H9 (cell line): ENCODE measurements at places on chromosomes 7 and 10. TPM values are rescaled to one million over a fixed set of nuclear protein-coding genes. Genes with fewer than 3 reads are reported as not detected.

- no peak for DNase-seq
These were observed 326.2 kb downstream of the RNLS start for GRCh38 chr10:88256886-88257285.

The OR2F2 gene
- total RNA-seq: not detected in 2 replicates

GRCh38 chr10:113222207-113222606 is 272.2 kb downstream of the TCF7L2 start:
- no peak for DNase-seq

- DNase-seq: no peak
These were observed 197.6 kb downstream of the WDR37 start for GRCh38 chr10:1253523-1254353.

GRCh38 chr7:12397671-12398070 is 6.0 kb downstream of the VWDE start:
- no peak for DNase-seq

- DNase-seq: no peak
These were observed 47.3 kb downstream of the PIP4K2A start for GRCh38 chr10:22667093-22667480.

DNA sequence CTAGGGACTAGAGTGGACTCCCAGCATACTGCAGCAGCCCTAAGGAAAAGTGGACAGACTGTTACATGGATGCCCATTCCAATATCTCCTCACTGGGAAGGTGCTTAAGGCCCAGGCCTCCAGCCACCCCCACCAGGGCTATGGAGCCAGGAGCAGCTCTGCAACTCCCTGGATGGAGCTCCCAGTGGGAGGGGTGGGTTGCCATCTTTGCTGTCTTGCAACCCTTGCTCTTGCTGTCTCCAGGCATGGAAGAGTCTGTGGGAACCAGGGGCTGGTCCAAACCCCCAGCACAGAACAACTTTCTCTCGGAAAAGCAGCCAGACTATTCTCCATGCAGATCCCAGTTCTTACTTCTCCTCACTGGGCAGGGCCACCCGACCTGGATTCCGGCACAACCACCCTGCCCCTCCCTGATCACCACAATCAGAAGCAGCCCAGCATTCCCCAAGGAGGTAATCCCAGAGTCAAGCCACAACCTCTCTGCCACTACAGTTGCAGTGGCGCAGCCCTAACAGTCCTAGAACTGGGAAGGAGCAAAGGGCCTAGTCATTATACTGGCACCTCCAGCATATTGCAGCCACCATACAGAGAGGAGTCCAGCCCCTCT is 41.8 kb upstream of the ZNF488 start:
- DNase-seq: peak; percentile 12

GRCh38 chr7:55050281-55050680 is 31.5 kb downstream of the EGFR start:
- no peak for DNase-seq

- DNase-seq: no peak
These were observed 165.7 kb upstream of the AHR start for GRCh38 chr7:17132726-17133125.

The POLR2J2 gene
- total RNA-seq: 2.6 and 3.6 TPM in 2 replicates

- no peak for DNase-seq
These were observed 133.6 kb downstream of the PPP1R9A start for GRCh38 chr7:95041031-95041430.

The PHKG1 gene
- 0.42 and 0.64 TPM in 2 replicates for total RNA-seq

GRCh38 chr7:95342642-95343307 is 18.4 kb upstream of the PON1 start:
- peak; percentile 53 for DNase-seq

DNA sequence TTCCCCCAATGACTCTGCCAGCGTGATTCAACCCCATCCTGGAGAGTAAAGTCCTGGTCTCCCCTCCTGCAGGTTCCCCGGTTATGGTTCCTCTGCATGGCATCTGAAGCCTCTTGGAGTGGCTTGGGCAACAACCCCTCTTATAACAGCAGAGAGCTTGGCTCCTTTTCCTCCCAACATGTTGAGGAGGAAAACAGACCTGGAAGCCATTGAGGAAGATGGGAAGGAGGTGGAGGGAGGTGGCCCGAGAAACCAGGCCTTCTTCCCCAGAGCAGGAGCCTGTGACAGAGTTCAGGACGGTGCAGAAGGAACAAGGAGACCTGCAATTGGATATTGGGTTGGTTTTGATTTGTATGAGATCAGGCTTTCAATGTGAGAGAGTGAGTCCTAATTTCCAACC is 184.0 kb upstream of the ADCY1 start:
- no peak for DNase-seq

GRCh38 chr10:2117641-2118040 is 380.3 kb upstream of the ADARB2 start:
- DNase-seq: no peak

GRCh38 chr7:68619526-68619925 is 978.7 kb upstream of the AUTS2 start:
- no peak for DNase-seq

GRCh38 chr10:35783305-35783838 is 141.3 kb upstream of the FZD8 start:
- no peak for DNase-seq

The GDF2 gene
- total RNA-seq: not detected in 2 replicates

DNA sequence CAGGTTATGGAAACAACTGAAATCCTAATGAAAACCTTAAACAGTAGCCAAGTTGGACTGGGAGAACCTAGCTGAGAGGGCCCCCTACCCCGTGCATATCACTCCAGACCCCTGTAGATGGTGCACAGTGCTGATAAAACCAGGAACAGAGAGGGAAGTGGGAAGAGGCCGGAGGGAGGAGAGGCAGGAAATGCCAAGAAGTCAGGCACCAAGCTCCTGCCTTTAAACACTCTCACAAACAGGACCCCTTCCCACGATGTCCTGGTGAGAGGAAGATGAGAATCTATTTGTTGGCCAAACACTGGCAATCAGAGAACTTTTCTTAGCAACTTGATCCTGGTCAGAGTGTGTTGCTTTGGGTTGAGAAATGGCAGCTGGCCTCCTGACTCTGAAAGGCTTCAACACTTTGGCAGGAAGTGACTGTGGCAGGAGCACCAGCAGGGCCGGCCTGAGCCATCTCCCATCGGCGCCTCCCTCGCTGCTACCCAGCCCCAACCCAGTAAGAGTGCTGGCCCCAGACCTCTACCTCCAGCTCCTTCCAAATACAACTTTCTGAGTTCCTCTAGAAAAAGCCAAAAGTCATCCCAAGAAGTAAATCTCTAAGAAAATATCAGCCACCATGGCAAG is 39.5 kb downstream of the GSDME start:
- no peak for DNase-seq

DNA sequence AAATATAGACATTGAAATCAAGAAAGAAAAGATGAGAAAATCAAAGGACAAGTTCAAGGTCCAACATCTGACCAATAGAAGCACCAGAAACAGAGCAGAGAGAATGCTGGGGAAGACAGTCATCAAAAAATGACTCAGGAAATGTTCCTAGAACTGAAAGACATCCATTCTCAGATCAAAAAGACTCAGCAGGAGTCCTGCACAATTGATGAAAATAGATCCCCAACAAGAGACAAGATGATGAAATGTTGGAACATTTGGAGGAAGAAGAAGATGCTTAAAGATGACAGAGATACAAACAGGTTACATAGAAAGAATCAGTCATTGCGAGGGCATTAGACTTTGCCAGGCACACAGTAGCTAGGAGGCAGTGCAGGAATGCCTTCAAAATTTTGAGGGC is 30.0 kb upstream of the EIF5AL1 start:
- peak; percentile 2 for DNase-seq

GRCh38 chr7:144780071-144780608 is 55.7 kb downstream of the TPK1 start:
- no peak for DNase-seq

DNA sequence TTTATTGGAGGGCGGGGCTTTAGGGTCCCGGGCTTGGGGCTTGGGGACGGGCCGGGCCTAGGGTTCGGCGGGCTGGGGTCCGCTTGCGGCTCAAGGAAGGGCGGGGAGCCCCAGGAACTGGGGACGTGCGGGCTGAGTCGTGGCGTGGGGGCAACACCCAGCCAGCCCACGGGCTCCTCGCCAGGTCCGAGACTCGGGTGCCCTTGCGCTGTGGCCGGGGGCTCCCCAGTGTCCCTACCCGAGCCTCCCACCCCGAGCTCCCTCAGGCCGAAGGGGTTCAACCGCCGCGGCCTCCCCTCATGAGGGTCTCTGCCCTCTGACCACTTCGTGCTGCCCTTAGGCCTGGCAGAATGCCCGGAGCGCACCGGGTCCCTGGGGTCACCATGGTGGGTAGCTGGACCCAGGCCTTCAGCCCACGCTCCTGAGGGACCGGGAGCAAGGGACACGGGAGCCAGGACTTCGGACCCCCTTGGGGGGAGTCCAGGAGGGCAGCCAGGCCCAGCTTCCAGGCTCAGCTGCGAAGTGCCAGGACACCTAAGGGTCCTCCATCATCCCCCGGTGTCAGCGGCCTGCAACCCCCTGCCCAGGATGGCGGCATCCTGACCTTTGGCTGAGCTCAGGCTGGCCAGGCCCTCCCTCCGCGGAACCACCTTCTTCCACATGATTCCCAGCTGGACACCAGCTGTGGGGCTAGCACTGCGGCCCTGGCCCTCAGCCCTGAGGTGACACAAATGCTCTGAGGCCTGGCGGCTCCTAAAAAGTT is 524 bp upstream of the FUOM start:
- DNase-seq: no peak

- no peak for DNase-seq
These were observed 105.7 kb downstream of the CCNY start for GRCh38 chr10:35442028-35442427.

The CDK14 gene
- 23.9 and 24.9 TPM in 2 replicates for total RNA-seq

The CUBN gene
- total RNA-seq: 0.26 and 0.37 TPM in 2 replicates

- peak; percentile 55 for DNase-seq
These were observed 3.6 kb downstream of the PRKAR2B start for GRCh38 chr7:107047902-107048782.

The CPN1 gene
- total RNA-seq: not detected in 2 replicates

The LBX1 gene
- not detected in 2 replicates for total RNA-seq

The ACBD7 gene
- 22.0 and 25.0 TPM in 2 replicates for total RNA-seq

The ZPBP gene
- not detected in 2 replicates for total RNA-seq

The PPP1R17 gene
- total RNA-seq: 1.2 and 1.7 TPM in 2 replicates

DNA sequence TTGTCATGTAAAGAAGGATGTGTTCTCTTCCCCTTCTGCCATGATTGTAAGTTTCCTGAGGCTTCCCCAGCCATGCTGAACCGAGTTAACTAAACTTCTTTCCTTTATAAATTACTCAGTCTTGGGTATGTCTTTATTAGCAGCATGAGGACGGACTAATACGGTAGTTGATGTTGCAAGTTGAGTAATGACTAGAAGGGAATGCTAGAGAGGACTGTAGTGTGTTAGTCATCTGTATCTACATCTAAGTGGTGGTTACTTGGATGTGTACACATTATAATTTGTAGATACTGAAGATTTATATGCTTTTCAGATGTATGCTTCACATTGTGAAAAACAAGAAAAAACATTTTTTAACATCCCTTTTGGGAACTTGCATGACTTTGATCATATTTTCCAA is 244.6 kb downstream of the POLR1F start:
- DNase-seq: no peak

The NUTM2E gene
- total RNA-seq: 0.11 TPM in 1 of 2 replicates, not detected in the other

DNA sequence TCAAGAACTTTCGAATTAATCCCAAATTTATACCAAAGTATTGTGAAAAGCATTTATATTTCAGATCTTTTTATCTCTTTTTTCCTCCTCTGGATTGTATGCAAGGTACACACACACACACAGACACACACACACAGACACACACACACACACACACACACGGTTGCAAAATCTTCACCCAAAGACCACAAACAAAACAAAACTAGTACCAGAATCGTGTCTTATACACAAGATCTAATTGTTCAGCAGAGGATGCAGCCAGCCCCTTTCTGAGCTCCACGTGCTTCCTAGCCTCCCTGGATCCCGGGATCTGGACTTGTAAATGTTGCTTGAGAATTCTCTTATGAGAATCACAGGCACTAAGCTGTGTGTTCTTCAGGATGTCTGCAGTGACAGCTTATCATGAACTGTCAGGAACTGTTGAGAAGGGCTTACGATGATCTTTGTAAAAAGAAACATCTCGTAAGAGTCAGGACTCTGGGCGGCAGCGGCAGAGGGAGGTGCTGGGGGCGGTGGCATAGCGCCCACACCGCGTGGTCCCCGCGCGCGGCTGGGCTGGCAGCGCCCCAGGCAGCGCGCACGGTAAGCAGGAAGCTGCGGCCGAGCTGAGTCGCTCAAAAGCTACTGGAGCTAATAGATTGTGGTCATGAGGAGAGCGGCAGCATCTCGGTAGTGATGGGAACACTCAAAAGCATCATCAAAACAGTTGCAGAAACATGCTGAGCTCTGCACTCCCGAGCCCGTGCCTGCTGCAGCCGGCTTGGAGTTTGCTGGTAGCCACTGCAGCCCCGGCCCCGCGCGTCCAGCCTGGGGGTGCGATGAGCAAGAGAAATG is 277.6 kb downstream of the GATA3 start:
- DNase-seq: peak; percentile 46

GRCh38 chr10:97012470-97012869 is 173.3 kb downstream of the SLIT1 start:
- peak; percentile 26 for DNase-seq

- DNase-seq: no peak
These were observed 94.7 kb downstream of the LARP4B start for GRCh38 chr10:836782-837181.

The GNA12 gene
- 60.2 and 63.1 TPM in 2 replicates for total RNA-seq

The ABCB1 gene
- 0.15 and 0.33 TPM in 2 replicates for total RNA-seq

GRCh38 chr7:75718390-75719031 is 20.2 kb downstream of the HIP1 start:
- no peak for DNase-seq

- DNase-seq: no peak
These were observed 9.0 kb downstream of the PIK3CG start for GRCh38 chr7:106874076-106874475.

The FAM180A gene
- not detected in 2 replicates for total RNA-seq

GRCh38 chr10:14774797-14775196 is at the start of gene FAM107B:
Gene FAM107B (minus strand): TSS chr10:14774897. CDS start chr10:14774663, 234 bp downstream.
- no peak for DNase-seq

The PRKCQ gene
- 11.8 and 12.1 TPM in 2 replicates for total RNA-seq

DNA sequence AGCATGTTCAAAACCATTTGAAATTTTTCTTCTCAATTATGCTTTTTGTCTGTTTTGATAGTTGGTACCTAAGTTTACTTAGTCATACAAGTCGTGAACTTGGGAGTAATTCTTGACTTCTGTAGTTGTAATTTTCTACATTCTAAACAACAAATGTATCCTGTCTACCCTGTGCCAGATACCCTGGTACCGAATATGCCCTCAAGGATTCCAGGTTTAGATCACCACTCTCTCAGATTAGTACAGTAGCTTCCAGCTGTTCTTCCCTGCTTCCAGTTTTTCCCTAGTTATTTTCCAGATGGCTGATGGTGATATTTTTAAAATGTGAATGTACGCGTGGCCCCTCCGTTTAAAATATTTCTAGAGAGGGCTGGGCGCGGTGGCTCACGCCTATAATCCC is 6.5 kb downstream of the STAM start:
- no peak for DNase-seq

DNA sequence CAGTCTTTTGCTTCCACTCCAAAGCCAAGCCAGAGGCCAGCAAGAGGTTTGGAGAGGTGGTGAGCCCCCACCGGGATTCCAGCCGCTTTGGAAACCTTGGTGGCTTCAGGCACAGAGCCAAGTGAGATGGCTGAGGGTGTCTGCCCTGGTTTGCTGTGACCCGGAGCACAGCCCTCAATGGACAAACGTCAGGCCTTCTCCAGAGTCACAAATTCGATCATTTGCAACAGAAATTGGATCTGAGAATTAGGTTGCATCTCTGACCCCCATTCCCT is 885 bp upstream of the NKX1-2 start:
- DNase-seq: no peak

The KIF11 gene
- total RNA-seq: 52.4 and 54.4 TPM in 2 replicates
